ENCODE measurements at places on chromosomes 5 and 9.

- DNase-seq: no peak
Measured at GRCh38 chr9:82247318-82247717, 258.7 kb downstream of the SPATA31D1 start.

DNA sequence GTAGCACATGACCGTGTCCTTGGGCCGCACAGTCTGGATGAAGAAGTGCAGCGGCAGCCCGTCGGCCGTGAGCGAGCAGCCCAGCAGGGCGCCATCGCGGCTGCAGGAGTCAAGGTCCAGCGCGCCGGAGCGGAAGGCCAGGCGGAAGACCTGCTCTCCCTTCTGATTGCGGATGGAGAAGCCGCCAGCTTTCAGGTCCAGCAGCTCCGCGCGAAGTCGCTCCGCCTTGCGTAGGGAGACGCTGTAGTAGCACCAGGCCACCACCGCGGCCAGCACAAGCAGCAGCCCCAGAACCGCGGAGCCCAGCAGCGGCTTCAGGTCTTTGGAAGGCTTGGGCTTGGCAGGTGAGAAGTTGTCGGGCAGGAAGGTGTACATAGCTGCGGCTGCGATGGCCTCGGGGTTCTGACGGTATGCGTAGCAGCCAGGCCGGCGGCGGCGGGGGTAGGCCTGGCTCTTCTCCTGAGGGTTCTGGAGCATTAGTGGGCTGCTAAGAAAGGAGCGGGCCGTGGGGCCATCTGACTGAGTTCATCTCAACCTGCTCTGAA is 4.2 kb downstream of the MYORG start:
- DNase-seq: no peak

GRCh38 chr9:97963232-97963631 is 19.9 kb upstream of the ANP32B start:
- no peak for DNase-seq

- peak; percentile 45 for DNase-seq
Measured at GRCh38 chr9:127214421-127215267, 49.9 kb upstream of the GARNL3 start.

GRCh38 chr5:111730659-111731382 is 26.2 kb downstream of the NREP start:
- DNase-seq: no peak

Data from neuronal stem cell (in vitro differentiated cells).